ACHN (cell line): ENCODE measurements at places on chromosomes 2 and 18.
A peak's percentile ranks its signal among the peaks of the same experiment; 100 is the strongest.

GRCh38 chr2:147607379-147607778, 237.4 kb upstream of the ACVR2A start:
- DNase-seq = no peak

- no peak for DNase-seq
Observed at GRCh38 chr2:11568436-11568835, 34.6 kb downstream of the GREB1 start.

- DNase-seq = peak; percentile 14
Observed at GRCh38 chr2:55518841-55519165, 715 bp upstream of the CFAP36 start.

- peak; percentile 28 for DNase-seq
Observed at GRCh38 chr18:12422936-12423335, 15.2 kb downstream of the PRELID3A start.

- peak; percentile 28 for DNase-seq
Observed at GRCh38 chr18:43620936-43621335, 343.6 kb upstream of the SYT4 start.

- no peak for DNase-seq
Observed at GRCh38 chr2:221649051-221649775, 77.1 kb upstream of the EPHA4 start.

GRCh38 chr2:147525819-147526489, 318.9 kb upstream of the ACVR2A start:
- no peak for DNase-seq

DNA sequence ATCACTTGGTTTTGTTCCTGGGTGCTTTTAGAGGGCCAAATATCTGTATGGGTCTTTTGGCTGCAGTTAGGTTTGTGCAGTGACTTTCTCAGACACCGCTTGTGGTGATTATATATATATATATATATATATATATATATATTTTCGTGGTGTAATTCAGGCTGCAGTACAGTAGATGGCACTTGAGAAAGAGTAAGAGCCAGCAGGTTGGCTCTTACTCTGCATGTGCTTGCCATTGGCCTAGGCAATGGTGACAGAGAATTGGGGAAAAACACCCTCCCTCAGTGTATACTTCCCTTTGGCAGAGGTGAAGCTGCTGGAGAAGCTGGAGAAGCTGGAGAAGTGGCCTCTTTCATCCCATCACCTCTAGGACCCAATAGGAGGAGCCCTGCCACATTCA, 22.2 kb upstream of the MYL1 start:
- no peak for DNase-seq

DNA sequence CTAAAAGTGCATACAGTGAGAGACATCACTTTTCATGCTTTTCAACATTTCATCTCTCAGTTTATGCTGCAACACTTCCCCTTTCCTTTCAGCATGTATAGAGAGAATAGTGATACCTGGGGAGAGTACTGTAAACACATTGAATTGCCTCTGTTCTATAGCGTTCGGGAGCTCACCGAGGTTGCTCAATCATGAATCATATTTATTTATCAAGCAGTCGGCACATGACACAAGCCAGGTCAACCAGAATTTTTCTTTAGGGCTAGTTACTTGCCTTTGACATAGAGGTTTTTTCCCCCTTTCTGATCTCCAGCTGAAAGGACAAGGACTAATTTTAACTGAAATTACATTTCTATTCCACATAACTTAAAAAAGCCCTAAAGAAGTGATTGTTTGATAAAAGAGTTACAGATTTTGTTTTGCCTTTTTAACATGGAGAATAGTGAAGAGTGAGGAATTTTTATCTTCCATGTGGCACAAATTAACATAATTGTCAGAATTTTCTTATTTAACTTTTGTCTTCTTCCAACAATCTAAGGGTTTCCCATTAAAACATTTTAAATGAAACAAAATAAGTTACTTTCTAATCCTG, 690.9 kb upstream of the TMEFF2 start:
- DNase-seq = no peak

GRCh38 chr18:35463827-35464226, 33.9 kb downstream of the INO80C start:
- no peak for DNase-seq

- no peak for DNase-seq
Observed at GRCh38 chr18:31041271-31042083, 1.1 kb downstream of the DSC3 start.

DNA sequence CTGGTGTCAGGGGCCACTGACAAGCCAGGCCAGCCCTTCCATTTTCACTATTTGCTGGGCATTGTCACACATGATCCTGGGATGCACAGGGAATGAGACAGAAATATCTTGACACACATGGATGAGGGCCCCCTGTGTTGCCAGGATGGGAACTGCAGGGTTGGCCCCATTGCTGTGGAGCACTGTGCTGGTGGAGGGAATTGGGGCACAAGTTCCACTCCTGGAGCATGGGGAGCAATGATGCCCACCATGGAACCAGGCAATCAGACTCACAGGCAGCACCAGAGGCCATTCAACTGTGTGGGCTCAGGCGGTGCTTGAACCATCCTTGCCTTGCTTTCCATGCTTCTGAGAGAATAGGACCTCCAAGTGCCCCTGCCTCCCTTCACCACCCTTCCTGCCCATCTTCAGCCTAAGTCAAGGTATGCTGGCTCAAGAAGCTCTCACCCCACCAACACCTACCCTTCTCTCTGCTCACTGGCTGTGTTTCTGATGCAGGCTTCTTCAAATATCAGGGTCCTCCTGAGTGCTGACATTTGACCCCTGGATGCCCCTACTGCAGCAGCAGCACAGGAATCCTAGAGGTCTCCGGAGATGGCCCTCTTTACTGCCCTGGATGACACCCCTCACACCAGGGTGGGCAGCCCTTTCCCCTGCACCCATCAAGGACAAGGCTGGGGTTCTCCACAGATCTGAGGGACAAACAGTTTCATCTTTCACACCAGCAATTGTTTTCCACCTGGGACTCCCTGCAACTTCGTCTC, 11.0 kb downstream of the ADRA2B start:
- no peak for DNase-seq

- DNase-seq = no peak
Observed at GRCh38 chr2:140893685-140894084, 1237.1 kb downstream of the LRP1B start.

DNA sequence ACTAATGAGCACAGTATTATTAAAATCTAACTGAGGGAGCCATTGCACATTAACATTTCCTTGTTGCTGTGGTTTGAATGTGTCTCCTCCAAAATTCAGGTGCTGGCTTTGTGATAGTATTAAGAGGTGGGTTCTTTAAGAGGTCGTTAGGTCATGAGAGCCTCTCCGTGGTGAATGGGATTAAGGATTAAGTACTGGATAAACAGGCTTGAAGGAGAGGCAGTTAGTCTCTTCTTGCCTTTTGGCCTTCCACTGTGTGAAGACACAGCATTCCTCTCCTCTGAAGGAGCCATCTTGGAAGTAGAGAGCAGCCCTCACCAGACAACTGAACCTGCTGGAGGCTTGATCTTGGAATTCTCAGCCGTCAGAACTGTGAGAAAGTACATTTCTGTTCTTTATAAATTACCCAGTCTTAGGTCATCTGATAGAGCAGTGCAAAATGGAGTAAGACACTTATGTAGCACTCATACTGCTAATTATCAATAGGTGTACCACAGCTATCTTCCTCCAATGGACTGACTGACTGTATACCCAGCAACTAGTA, 182.7 kb downstream of the MYO3B start:
- DNase-seq = no peak

- no peak for DNase-seq
Observed at GRCh38 chr2:75637568-75637967, 9.0 kb upstream of the MRPL19 start.

GRCh38 chr2:59277671-59278070, 1036.5 kb upstream of the FANCL start:
- no peak for DNase-seq

- DNase-seq = no peak
Observed at GRCh38 chr2:85062565-85062964, 70.6 kb upstream of the TCF7L1 start.

DNA sequence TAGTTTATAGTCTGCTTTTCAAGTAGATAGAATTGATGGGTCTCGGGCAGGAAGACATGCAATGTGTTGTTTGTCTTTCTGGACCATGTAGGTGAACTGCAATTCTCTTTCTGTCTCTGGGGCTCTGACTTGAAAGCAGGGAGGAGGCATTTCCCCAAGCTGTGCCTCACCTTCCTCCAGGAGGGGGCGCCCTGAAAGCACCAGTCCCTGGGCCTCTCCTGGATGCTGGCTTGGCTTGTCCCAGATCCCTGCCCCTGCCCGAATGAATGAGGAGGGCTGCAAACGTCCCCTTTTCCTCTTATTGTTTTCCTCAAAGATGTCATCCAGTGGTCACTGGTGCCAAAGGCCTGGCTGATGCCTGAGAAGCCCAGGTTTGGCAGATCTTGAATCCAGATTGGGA, 270.6 kb downstream of the CELF4 start:
- DNase-seq = peak; percentile 57

DNA sequence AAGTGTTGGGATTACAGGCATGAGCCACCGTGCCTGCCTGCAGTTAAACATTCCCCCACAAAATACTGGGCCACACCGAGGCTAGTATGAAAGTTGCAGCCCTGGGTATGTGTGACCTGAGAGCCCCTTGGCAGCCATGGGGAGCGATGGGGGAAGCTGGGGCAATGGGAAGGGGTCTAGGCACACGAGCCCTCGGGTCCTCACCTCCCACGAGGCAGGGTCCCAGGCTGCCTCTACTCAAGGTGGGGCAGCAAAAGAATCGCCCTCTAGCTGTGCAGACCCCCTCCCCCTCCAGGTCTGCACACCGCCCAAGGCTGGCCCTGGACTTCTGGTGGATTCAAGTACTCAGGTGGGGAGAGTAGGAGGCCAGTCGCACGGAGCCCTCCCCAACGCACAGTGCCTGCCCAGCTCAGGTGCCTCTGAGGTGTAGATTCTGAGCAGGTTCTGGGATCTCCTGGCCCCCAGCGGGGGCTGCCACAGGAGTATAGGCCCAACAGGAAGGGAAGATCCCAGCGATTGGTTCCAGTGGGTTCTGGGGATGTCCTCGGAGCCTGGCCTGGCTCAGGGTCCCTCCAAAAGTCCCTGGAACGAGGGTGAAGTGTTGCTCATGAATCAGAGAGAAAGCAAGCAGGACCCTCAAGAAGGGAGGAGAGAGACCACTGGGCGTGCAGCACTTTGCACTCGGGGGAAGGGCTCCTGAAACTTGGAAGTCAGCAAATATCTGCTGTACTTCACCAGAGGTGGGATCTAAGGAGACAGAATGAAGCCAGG, 2.6 kb downstream of the GPR35 start:
- DNase-seq = no peak

DNA sequence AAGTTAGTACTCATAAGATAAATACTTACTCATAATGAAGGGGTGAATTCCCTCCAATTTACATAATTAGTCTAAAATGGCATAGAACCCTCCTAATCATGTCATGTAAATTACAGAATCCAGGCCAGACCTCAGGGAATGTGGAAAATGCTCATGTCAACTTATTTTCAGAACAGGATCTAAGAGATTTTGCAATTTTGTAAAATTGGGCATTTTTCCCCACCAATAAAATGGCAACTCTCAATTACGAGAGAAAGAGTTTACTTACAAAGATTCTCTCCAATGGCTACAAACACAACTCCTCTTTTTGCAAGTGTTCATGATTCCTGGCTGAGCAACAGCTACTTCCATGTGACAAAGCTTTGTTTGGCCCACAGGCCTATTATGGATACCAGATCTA, 33.8 kb upstream of the SP5 start:
- no peak for DNase-seq

- no peak for DNase-seq
Observed at GRCh38 chr2:173574324-173575112, 219.8 kb downstream of the CDCA7 start.

- DNase-seq = no peak
Observed at GRCh38 chr2:23449831-23450331, 64.9 kb downstream of the KLHL29 start.

GRCh38 chr2:120844070-120844738, 108.5 kb downstream of the GLI2 start:
- DNase-seq = no peak

- no peak for DNase-seq
Observed at GRCh38 chr2:131156452-131157149, 51.5 kb downstream of the PLEKHB2 start.

GRCh38 chr2:237456200-237456843, 30.7 kb upstream of the MLPH start:
- DNase-seq = no peak

DNA sequence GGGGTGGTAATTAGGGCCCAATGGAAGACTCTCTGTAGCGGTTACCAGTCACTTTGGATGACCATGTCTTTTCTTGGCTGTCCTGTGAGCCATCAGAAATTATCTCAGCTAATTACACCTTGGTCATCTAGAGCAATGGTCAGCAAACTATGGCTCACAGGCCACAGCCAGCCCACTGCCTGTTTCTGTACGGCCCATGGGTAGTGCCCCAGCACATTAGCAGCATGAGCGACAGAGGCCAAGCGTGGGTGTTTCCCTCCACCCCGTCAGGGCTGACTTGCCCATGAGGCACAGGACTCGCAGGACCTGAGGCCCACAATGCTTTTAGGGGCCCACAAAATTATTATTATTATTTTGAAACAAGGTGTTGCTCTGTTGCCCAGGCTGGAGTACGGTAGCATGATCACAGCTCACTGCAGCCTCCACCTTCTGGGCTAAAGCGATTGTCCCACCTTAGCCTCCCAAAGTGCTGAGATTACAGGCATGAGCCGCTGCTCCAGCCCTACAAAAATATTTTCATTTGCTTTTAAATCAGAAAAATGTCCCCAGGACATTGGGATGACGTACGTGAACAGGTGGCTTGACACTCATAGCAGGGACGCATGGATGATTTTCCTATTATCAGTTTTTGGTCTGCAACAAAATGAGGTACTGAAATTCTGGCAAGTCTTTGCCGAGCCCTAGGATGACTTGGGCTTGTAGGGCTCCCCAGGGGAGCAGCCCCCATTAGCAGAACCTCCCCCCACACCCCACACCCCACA, 29.3 kb upstream of the CEP68 start:
- no peak for DNase-seq

- no peak for DNase-seq
Observed at GRCh38 chr2:119004602-119005001, 62.6 kb downstream of the MARCO start.

DNA sequence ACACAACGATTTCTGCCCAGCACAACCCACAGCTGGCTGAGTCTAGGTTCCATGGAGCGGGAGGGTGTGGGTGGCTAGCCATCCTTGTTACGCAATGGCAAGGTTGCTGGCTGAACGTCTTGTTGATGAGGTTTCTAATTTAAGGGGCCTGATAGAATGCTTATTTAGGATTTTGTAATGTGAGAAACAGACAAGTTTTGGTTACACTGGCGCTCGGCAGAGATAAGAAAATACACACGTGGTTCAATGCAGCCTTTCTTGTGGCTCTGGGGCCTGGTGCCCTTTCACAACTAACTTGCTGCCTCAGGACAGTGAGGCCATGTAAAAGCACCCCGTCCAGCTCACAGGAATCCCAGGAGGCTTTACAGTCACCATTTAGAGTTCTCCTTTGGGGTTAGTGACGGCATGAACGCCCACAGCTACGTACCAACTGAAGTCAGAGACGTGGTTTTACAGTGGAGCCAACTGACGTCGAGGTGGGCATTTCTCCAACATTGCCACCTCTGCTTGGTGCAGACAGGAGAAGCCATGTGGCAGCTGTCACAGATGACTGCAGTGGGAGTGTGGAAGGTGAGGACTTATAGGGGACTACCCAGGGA, 29.7 kb upstream of the PIEZO2 start:
- no peak for DNase-seq
